Hepatocyte (in vitro differentiated cells): ENCODE measurements at places on chromosomes 6 and 20.

DNA sequence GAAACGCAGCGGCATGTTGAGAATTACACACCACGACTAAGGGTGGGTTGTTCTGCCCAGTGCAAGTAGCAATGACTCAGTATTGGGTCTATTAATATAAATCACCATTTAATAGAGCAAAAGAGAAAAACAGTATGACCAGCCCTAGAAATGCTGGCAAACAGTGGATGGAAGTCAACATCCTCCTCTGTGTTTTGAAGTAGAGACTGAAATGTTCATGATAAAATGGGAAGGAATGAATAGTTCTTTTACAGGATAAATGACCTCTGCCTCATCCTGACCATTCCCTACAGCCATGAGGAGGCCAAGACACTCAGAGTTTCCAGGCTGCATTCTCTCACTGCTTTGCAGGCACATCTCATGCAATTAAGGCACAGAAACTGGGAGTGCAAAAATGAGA is 111.8 kb downstream of the PSMB1 start:
- no peak for DNase-seq

DNA sequence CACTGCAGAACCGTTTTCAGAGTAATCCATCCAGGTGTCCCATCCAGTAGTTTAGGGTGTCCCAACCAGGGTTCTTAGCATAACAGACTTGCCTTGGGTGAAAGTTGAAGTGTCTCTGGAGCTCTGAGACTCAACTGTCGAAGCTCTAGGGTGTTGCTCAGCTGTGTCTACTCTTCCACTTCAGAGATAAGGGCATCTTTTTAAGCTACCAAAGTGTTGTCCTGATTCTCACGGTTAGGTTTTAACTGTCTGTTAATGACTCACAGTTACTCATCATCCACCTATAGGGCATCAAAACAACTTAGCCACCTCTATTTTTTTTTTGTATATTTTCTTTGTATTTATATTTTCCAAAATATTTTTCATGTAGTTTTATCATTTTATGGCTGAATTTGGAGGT is 36.9 kb upstream of the TBX18 start:
- DNase-seq, result no peak

- no peak for DNase-seq
These were observed 8.5 kb upstream of the SIM1 start for GRCh38 chr6:100473182-100473581.

GRCh38 chr20:3802524-3803239 is 6.6 kb downstream of the CDC25B start:
- DNase-seq, result no peak

DNA sequence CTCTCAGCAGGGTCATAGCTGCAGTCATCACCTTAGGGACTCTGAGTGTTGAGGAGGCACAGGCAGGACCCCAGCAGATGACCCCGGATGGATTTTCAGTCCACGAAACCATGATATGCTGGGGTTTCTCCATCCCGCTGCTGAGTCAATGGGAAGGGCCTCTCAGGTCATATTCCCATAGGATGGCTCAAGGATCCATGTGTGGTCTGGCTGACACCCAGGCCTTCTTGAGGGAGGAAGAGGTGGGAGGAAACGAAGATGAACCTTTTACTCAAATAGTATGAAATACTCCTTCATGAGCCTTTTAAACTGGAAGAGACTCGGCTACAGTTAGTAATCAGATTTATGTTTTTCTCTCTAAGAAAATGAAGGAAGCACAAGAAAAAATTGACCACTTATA is 10.3 kb upstream of the RALY start:
- DNase-seq, result no peak

GRCh38 chr20:47191074-47191673 is 165.3 kb downstream of the ZMYND8 start:
- no peak for DNase-seq

GRCh38 chr6:21946298-21946783 is 350.5 kb downstream of the PRL start:
- DNase-seq, result no peak

DNA sequence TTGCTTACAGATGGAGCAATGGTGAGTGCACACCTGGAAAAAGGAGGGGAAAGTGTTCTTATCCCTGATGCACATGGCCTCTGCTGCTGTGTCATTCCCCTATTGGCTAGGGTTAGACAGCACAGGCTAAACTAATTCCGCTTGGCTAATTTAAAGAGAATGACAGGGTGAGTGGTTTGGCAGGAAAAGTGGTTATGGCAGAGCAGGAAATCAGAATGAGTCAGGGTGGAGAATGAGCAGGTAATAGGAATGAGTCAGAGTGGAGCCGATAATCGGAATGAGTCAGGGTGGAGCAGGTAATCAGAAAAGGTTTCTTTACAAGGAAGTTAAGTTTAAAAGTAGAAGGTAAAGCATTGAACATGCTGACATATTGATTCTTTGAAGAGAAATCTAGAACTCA is 355.5 kb upstream of the HTR1E start:
- DNase-seq, result no peak

DNA sequence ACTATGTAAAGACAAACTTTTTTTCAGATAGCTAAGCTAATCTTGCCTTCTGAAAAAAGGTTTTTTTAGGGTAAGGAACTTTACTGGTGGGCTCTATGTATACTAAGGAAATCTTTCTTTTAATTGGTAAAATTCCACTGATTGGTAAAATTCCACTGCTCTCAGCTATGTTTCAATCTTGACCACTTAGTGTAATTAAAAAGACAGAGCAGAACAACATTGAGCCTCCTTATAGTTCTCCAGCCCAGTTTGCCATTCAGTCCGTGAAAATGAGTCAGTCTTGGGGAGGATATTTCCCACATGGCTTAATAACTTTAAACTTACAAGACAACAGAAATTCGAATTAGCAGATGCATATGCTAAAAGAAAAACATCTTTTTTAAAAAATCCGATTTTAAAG is 92.7 kb downstream of the EYA4 start:
- no peak for DNase-seq

- DNase-seq, result no peak
These were observed 1.0 kb upstream of the CUL9 start for GRCh38 chr6:43180985-43181384.

DNA sequence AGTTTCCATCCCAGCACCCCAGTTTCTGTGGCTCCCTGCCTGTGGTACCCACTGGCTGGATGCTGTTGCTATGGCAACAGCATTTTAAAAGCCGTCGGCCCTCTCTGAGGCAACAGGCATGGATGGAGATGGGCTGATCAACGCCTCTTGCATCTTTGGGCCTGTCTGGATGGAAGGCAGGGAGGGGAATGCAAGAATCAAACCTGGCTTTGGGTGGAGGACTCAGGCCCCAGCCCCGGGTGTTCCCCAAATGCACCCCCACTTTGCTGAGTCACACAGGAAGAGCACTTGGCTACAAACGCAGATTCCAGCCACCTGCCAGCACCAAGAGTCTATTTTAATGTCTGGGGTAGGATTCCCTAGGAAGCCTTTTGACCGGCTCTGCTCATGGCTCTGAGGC is 45.7 kb upstream of the TGM2 start:
- no peak for DNase-seq

DNA sequence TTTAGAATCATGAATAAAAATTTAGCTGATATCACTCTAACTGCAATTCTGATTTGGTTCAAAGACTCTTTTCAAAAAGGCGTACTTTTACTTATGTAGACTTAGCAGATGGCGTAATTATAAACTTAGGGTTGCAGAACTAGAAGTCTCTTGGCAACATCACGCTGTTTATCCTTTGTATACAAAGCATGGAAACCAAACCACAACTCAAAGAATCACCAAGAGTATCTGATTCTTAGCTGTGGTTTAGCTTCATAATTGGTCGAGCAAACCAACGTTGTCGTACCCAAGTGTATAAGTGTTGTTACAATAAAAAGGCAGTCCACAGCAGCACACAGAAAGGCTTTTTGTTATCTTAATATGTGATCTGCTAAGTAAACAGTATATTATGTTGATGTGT is 18.2 kb downstream of the STMND1 start:
- no peak for DNase-seq

DNA sequence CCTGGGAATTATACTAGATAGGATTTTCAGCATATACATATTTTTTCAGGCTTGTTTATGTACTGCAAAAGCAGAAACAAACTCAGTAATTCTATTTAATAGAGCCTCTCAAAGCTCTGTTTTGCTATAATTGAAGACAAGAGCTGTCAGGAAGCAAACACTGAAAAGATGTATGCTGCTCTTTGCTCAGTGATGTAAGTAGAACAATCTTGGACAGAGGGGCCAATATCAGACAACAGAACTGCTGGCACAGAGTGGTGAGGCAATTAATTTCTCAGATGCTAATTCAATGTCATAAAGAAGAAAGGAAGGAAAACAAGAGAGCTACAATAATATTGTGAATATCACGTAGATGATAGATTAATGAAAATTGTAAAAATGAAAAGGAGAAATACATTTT is 663.3 kb upstream of the ADGRB3 start:
- DNase-seq, result no peak

DNA sequence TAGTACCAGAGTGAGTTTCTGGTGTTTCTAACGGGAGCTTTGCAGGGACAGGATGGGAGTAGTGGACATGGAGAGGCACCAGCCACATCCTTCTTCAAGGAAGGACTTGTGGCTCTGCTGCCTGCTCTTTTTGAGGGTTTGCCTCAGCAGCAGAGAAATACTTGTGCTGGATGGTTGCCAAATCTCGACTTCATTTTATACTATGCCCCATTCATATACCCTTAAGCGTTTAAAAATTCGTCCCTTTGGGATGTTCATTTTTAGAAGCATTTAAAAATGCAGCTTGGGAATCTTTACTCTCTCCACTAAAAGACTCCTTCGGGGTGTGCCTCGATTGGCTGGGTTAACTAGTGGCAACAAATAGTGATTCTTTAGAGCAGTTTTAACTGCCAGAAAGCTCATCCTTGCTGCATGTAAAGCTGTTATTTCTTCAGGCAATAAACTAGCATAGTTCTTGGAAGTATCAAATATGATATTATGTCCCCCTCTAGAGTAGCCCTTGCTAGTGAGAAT is 126.5 kb upstream of the B3GAT2 start:
- no peak for DNase-seq

DNA sequence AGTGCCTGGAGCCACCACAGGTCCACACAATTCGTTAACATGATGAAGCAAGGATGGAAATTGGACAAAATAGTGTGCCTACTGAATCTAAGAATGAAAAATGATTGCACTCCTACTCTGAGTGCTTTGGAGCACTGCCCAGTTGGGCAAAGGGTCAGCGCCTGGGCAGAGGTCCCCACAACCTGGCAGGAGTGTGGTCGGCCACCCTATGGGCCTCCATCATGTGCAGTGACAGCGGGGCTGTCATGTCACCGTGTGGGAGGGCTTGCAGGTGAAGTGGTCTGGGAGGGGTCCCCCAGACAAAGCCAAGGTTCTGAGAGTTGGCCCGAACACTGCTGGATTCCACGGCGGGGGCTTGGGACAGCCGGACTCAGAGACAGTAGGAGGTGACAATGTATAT is 36.2 kb upstream of the CD93 start:
- no peak for DNase-seq

- DNase-seq, result no peak
These were observed 911.1 kb upstream of the MAN1A1 start for GRCh38 chr6:120260636-120261035.

DNA sequence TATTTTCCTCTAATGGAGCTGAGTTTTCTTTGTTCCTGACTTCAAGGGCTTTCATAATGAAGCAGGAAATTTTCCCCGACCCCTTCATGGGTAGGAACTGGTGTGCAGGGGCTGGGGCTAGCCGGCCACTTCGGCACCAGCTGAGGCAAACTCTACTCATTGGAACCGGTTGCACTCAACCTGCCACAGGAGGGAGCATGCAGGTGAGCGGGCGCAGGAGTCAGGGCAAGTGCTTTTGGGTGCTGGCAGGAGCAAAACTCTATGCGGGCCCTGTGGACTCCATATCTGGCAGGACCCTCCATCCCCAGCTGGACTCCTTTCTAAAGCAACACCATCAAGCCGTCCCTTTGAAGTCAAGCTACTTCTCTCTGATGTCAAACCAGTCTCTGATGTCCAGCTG is 244.2 kb downstream of the EPM2A start:
- DNase-seq, result no peak

GRCh38 chr6:362231-362923 is 29.2 kb upstream of the IRF4 start:
- no peak for DNase-seq

GRCh38 chr6:137970368-137970767 is 103.3 kb downstream of the TNFAIP3 start:
- DNase-seq, result no peak

- no peak for DNase-seq
These were observed 60.3 kb upstream of the FABP7 start for GRCh38 chr6:122719176-122719575.

DNA sequence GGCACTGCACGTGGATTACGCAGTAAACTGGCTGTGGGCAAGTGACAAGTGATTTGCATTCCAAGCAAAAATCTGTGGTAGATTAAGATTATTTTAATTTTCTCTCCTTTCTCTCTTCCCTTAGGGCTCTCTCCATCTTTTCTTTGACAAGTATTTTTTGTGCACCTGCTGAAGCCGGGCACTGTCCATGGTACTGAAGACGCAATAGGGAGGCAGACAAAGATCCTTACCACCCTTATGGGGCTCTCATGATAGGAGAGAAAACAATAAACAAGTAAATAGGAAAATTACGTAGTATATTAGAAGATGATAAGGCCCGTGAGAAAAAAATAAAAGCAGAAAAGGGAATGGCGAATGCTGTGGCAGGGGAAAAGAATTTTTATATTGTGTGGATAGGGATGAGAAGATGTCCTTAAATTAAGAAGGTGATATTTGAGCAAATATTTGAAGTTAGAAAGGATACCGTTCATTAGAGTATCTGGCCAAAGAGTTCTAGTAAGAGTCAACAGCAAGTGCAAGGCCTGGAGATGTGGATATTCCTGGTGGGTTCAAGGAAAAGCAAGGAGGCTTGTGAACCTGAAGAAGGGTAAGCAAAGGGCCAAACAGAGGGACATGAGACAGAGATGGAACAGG is 146.0 kb downstream of the LAMP5 start:
- peak; percentile 46 for DNase-seq

DNA sequence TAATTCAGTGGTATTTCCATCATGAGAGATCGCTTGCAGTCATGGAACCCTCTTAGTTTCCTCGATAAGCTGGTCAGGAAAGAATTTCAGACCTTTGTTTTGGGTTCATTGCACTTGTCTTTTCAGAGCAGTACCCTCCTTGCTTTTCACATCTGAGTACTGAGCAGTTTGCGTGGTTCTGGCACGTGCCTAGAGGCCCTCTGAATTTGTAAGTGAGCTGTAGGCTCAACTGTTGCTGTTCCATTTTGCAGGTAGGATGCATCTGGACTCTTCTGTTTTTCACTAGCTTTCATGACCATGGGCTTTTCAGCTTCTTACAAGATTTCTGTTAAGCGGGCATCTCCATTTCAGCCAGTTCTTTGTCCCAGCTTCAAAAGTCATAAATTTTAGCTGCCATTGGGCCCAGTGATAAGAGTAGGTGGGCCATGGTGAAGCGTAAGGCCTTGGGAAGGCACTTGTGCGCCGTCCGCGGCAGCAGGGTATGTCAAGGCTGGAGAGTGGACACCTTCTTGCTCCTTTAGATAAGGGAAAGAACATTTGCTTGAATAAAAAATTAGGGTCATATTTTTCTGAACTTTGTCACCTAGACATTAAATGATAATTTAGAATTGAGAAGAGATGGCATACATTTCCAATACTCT is 35.8 kb downstream of the HIVEP1 start:
- no peak for DNase-seq

- no peak for DNase-seq
These were observed 127.4 kb downstream of the CD24 start for GRCh38 chr6:106847116-106847515.
